ENCODE measurements at places on chromosomes 11 and 22.

GRCh38 chr11:3933165-3933628, 77.7 kb downstream of the STIM1 start:
- no peak for DNase-seq

- no peak for DNase-seq
These were observed 73.9 kb upstream of the FGF3 start for GRCh38 chr11:69892986-69893555.

GRCh38 chr11:12099132-12099873, 11.1 kb upstream of the MICAL2 start:
- DNase-seq = no peak

- no peak for DNase-seq
These were observed 6.0 kb downstream of the CCDC157 start for GRCh38 chr22:30362651-30363281.

- peak; percentile 50 for DNase-seq
These were observed 966 bp downstream of the SMTN start for GRCh38 chr22:31081963-31082605.

GRCh38 chr11:83933008-83933407, 646.8 kb upstream of the CCDC90B start:
- DNase-seq = no peak

- DNase-seq = no peak
These were observed 3.7 kb downstream of the SNRPD3 start for GRCh38 chr22:24559471-24559870.

DNA sequence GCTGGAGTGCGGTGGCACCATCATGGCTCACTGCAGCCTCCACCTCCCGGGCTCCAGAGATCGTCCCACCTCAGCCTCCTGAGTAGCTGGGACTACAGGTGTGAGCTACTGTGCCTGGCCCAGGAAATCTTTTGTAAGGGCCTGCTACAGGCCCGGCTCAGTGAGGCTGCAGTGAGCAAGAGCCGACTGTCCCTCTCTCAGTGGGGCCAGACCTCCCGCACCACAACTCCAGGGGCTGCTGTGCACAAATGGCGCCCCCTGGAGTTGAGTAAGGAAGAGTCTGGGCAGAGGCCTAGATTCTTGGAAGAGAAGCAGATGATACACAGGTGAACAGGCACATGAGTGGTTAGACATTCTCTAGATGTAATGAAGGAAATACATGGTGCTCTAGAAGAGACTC, 7.0 kb downstream of the SERHL2 start:
- DNase-seq = no peak

DNA sequence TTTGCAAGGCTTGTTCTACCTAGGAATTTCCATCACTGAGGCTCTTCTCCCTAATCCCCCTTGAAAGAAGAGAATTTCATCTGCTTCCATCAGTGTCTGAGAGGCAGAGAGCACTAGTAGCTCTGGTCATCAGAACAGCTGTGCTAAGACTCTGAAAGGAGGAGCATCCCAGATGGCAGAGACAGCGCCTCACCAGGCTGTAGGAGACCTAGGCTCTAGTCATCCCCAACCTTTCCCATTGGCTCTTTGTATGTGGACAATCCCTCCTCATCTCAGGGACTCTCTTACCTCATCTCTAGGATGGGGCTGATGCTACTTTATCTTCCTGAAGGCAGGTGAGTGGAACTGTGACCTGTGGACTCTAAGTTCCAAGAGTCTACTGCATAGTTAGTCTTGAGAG, 8.8 kb upstream of the OR9I1 start:
- DNase-seq = no peak

GRCh38 chr11:123406441-123407129, 23.5 kb upstream of the GRAMD1B start:
- DNase-seq = no peak

- no peak for DNase-seq
These were observed 28.9 kb downstream of the CELSR1 start for GRCh38 chr22:46508491-46508999.

DNA sequence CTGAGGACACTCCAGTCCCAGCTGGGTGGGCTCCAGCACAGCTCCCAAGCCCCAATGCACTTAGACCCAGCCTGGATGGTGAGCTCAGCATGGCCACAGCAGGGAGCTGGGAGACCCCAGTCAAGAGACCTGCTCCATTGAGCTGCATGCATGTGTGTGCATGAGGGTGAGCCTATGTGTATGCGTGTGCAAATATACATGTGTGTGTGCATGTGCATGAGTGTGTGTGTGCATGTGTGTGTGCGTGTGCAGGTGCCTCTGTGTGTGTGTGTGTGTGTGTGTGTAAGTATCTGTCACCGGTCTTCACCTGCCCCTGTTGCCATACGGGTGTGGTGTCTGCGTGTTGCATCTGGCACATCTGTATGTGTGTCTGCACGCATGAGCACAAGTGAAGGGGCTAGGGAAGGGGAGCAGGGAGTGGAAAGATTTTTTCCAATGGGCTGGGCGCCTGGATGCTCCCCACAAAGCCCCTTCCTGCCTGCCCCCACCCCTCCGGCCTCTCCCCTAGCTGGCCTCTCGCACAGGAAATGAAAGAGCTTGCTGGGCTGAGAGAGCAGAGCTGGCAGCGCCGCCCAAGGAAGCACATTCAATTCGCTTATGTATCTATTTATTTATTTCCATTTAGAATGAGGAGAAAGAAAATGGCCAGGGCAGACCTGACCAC, 4.1 kb downstream of the TSPAN32 start:
- no peak for DNase-seq

GRCh38 chr11:57801183-57801485, 39.5 kb downstream of the CTNND1 start:
- no peak for DNase-seq

GRCh38 chr22:46057246-46058090, 80.5 kb upstream of the WNT7B start:
- DNase-seq = peak; percentile 48

DNA sequence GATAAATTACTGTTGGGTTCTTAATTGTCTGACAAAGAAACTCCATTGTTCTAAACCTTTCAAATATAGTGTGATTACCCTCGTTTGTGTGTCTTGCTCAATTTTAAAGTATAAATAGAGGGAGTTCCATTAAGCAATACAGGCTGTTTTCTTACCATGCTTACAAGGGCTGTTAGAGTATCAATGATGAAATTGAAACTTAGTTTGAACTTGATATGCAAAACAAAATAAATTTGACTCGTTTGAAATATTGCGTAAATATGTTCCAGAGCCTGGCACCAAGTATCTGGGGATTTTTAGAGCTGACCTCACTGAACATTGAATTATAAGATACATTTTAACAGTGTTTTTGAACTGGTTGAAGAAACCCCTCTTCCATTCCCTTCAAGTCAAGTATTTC, 31.7 kb downstream of the TEAD1 start:
- DNase-seq = no peak

DNA sequence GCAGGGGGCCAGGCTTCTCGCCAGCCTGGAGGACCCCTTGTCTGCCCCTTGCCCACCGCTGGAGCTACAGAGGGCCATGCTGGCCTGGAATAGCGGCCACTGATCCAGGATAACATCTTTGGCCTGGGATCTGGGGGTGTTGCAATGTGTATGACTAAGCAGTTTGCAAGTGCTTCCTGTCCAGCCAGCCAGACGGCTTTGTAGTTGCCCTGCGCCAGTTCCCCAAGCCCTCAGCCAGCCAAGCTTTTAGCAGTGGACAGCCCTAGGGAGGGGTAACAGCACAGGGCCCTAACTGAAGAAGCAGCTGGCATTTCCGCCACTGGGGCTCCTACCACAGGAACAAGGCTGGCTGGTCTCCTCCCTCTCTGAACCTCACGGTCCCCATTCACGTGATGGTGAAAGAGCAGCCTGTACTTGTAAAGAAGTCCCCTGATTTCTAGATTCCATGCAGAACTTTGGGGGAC, 32.1 kb downstream of the UQCR10 start:
- peak; percentile 75 for DNase-seq

- DNase-seq = no peak
These were observed 56.3 kb upstream of the DDI1 start for GRCh38 chr11:103980108-103980507.

DNA sequence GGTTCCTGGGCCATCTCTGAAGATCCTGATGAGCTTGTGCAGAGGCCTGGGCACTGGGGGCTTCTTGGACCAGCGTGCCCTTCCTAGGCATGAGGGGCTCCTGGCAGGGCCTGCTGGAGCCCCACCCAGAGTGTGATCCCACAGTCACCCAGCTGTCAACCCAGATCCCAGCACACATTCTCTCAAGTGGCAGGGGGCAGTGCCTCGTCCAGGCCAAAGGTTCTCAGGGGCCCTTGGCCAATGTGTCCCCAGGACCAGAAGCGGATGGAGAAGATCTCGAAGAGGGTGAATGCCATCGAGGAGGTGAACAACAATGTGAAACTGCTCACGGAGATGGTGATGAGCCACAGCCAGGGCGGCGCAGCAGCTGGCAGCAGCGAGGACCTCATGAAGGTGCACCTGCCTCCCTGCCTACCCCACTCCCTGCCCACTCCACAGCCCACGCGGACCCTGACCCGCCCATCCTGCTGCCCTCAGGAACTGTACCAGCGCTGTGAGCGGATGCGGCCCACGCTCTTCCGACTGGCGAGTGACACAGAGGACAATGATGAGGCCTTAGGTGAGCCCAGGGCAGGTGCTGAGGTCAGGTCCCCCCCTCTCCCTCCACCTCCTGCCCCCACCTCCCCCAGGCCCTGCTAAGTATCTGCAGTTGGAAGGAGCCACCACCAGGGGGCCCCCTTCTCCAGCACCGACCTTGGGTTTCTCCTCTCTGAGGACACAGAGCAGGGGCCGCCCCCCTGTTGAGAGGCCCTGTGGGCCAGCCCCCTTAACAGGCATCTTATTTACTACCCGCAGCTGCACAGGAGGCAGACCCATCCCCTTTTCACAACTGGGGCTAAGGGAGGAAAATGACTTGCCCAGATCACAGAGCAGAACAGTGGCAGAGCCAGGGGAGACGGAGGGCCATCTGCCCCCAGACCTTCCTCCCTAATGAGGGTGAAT, 14.7 kb downstream of the GGA1 start:
- no peak for DNase-seq
